SJSA1 (cell line): ENCODE measurements at places on chromosomes 7 and 10.

DNA sequence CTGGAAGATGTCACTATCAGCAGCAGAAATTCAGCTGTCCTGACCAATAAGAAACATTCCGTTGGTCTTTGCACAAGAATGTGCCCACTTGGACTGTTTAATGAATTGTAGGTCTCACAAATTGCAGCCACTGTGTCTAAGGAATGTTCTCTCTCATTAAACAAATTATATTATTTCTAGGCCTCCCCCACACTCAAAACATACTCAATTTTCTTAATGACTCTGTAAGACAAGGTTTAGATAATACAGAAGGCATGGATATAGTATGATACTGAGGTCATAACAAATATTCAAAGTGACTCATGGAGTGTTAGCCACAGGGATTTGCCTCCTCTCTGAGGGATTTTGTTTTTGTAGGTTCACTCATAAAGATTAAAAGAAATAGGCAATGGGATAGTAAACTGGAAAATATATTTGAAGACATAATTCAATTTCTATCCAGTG, 197.5 kb downstream of the PTN start:
- H3K4me3 ChIP-seq = no peak overlapping the region
- DNase-seq = peak; percentile 95
- H3K27me3 ChIP-seq = no peaks in the 10 kb centered on the region
- H3K36me3 ChIP-seq = no peaks in the 10 kb centered on the region

DNA sequence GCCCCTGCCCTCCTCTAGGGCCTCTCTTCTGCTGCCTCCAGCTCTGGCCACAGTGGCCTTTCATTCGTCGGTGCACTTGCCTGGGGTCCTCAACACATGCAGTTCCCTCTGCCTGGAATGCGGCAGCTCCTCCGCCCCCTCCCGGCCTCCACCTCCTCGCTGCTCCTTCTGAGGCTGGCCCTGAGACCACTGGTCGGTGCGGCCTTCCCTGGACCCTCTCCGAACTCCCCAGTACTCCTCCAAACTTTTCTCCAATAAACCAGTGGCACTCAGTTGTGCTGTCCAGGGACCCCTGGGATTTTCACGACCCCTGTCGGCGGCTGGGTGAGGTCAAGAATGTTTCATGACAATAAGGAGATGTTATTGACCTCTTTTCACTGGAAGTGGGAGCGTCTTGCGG, 53.5 kb downstream of the BMS1 start:
- no peaks in the 10 kb centered on the region for H3K27me3 ChIP-seq
- H3K27ac ChIP-seq = no peak overlapping the region
- no peak for DNase-seq
- H3K4me1 ChIP-seq = no peaks in the 10 kb centered on the region
- no peak overlapping the region for H3K4me3 ChIP-seq

- no peaks in the 10 kb centered on the region; the same call in 1 of the 2 replicates for H3K27me3 ChIP-seq
- H3K36me3 ChIP-seq = no peaks in the 10 kb centered on the region
- no peaks in the 10 kb centered on the region for H3K4me1 ChIP-seq
- no peak overlapping the region for H3K27ac ChIP-seq
Measured at GRCh38 chr10:59577984-59578383, 131.7 kb downstream of the SLC16A9 start.

DNA sequence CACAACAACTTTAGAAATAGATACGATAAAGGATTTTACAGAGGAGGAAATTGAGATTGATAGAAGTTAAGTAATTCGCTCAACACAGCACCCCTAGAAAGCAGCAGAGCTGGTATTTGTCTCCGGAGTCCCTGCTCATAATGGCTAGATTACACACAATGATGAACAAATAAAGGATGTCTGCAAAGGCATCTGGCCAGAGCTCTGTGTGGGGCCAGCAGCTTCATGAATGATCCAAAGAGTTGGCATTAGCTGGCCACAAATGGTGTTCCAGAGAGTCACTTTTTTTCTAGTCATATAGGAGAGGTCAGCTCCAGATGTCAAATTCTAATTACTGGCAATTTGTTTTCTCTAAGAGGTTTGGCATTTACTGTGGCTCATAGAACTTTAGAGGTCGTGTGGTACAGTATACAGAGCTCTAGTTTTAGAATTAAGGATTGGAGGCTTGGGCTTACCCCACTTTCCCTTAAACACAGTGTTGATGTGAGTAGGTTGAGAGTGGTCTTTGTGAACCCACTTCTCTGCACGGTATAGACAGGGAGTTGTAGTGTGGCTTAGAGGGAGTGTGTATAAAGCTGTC, 186.2 kb downstream of the BICC1 start:
- peaks cover 71% of the 10 kb centered on the region for H3K4me1 ChIP-seq
- peak overlapping the region; percentile 25; the same call in 1 of the 2 replicates for H3K27ac ChIP-seq
- no peaks in the 10 kb centered on the region for H3K36me3 ChIP-seq
- H3K27me3 ChIP-seq = no peaks in the 10 kb centered on the region
- H3K4me3 ChIP-seq = no peak overlapping the region
- peak; percentile 59 for DNase-seq

- H3K4me3 ChIP-seq = no peak overlapping the region
- H3K4me1 ChIP-seq = no peaks in the 10 kb centered on the region
- H3K27ac ChIP-seq = no peak overlapping the region
- DNase-seq = peak; percentile 25
- no peaks in the 10 kb centered on the region for H3K36me3 ChIP-seq
Measured at GRCh38 chr7:64876792-64877713, 26.0 kb upstream of the ZNF273 start.

DNA sequence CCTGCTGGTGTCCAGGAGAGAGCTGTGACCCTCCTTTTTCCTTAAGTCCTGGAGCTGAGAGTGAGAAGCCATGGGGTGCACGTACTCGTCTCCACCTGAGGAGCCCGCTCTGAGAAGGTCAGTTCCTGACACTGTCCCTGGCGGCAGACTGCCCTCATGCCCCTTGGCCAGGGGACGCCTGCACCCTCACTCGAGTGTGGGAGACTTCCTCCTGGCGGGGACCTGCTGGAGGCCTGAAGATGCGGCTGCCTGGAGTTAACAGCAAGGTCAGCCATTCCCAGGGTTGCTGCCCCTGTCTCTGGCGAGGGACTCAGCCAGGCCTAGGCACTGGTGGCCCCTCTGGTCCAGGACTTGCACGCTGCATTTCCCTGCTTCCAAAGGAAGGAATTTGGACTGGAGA, 26.4 kb downstream of the TMEM120A start:
- peaks cover 25% of the 10 kb centered on the region for H3K4me1 ChIP-seq
- DNase-seq = no peak
- H3K27ac ChIP-seq = no peak overlapping the region
- no peak overlapping the region for H3K4me3 ChIP-seq
- no peaks in the 10 kb centered on the region for H3K27me3 ChIP-seq
- peaks cover 70% of the 10 kb centered on the region for H3K36me3 ChIP-seq

- H3K27me3 ChIP-seq = no peaks in the 10 kb centered on the region
- H3K4me3 ChIP-seq = no peak overlapping the region
- no peaks in the 10 kb centered on the region for H3K36me3 ChIP-seq
- no peak overlapping the region for H3K27ac ChIP-seq
- 0 out of 2 replicates have a peak, but pooled peaks cover 3% of the 10 kb centered on the region for H3K4me1 ChIP-seq
Measured at GRCh38 chr7:80794631-80795573, 123.9 kb downstream of the SEMA3C start.

GRCh38 chr10:131726967-131727366, 173.8 kb upstream of the PPP2R2D start:
- H3K27me3 ChIP-seq = no peaks in the 10 kb centered on the region
- H3K27ac ChIP-seq = no peak overlapping the region
- H3K4me1 ChIP-seq = no peaks in the 10 kb centered on the region
- H3K36me3 ChIP-seq = no peaks in the 10 kb centered on the region
- peak; percentile 30 for DNase-seq
- no peak overlapping the region for H3K4me3 ChIP-seq

DNA sequence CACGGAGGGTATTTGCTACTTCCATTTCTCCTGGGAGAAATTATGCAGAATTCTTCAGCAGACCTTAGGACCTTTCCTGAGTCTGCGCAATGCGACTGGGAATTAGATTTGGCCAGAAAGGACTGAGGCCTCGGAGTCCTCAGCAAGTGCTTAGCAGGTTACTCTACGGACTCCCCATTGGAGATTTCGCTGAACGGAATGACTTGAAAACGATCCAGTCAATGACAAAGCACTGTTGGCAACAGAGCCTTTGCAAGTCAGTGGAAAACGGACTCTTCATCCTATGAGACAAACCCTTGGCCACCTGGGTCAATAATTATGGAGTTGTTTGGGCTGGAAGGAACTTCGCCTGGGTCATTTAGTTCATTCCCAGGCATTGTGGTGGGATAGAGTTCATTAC, 107.4 kb downstream of the FAM204A start:
- no peaks in the 10 kb centered on the region for H3K4me1 ChIP-seq
- peaks cover 2% of the 10 kb centered on the region; the same call in 1 of the 2 replicates for H3K27me3 ChIP-seq
- H3K27ac ChIP-seq = no peak overlapping the region
- H3K36me3 ChIP-seq = no peaks in the 10 kb centered on the region
- no peak overlapping the region for H3K4me3 ChIP-seq

DNA sequence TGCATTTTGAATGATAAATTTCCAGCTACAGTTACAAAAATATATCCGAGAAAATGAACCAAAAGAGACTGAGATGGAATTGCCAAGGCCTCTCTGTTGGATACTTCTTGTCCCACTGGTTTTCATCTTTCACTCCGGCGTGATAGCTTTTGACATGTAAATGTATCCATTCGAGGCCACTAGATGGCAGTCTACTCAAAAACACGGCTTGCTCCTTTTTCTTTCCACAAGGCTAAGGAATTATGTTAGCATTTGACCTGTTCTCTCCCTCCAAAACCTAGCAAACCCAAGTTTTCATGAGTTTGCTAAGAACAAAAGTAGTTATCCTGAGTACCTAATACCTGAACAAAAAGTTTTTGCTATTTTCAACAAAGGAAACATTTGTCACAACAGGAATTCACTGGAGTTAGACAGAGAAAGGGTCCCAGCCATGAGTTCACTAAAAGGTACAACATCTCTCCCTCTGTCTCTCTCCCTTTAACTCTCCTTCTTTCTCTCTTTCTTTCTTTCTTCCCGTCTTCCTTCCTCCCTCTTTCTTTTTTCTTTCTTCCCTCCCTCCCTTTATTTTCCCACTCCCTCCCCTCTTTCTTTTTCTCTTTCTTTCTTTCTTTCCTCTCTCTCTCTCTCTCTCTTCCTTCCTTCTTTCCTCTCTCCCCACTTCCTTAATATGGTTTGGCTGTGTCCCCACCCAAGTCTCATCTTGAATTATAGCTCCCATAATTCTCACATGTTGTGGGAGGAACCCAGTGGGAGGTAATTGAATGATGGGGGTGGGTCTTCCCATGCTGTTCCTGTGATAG, 207.9 kb upstream of the MYO3A start:
- H3K4me3 ChIP-seq = no peak overlapping the region
- H3K27me3 ChIP-seq = no peaks in the 10 kb centered on the region
- H3K27ac ChIP-seq = no peak overlapping the region
- DNase-seq = peak; percentile 67
- H3K36me3 ChIP-seq = no peaks in the 10 kb centered on the region
- H3K4me1 ChIP-seq = peaks cover 14% of the 10 kb centered on the region

- no peaks in the 10 kb centered on the region for H3K27me3 ChIP-seq
- H3K36me3 ChIP-seq = no peaks in the 10 kb centered on the region
- no peak overlapping the region for H3K4me3 ChIP-seq
- no peak overlapping the region for H3K27ac ChIP-seq
- no peaks in the 10 kb centered on the region for H3K4me1 ChIP-seq
- no peak for DNase-seq
Measured at GRCh38 chr10:116753759-116754158, 11.4 kb upstream of the HSPA12A start.

GRCh38 chr7:66442385-66442784, 186.3 kb upstream of the KCTD7 start:
- no peaks in the 10 kb centered on the region for H3K27me3 ChIP-seq
- DNase-seq = no peak
- H3K36me3 ChIP-seq = no peaks in the 10 kb centered on the region
- H3K27ac ChIP-seq = no peak overlapping the region

DNA sequence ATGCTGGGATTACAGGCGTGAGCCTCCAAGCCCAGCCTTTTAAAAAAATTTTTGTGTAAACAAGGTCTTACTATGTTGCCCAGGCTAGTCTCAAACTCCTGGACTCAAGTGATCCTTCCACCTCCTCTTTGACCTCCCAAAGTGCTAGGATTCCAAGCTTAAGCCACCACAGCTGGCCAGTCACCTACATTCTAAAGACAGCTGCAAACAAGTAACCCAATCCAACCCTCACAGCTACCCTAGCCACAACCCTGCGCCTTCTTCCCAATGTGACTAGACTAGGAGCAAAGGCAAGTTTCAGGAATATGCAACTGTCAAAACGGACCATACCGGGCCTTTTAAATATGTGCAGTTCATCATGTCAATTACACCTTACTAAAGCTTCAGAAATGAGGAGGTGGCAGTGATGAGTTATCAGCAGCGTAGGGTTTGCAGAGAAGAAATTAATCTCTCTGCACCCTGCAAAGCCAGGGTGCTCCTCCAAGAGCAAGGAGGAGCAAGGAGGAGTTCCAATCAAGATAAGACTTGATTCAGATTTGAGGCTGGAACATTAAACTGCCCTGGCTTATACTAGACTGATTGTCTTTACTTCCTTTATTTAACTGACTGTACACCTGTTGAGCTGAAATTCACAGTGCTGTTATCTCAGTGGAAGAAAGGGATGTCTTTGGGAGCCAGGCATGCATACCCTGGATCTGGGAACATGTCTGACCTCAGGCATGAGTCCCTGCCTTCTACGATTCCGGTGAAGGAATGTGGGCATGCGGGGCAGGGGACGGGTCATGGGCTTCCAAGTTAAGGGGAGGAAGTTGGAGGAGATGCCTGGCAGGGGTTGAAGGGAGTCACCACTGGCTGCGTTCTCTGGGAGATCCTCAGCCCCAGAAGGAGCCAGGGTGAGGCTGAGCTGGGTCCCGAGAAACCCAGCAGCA, 15.5 kb upstream of the TMEM120A start:
- no peak for DNase-seq
- peaks cover 21% of the 10 kb centered on the region for H3K36me3 ChIP-seq
- peak overlapping the region; percentile 75 for H3K27ac ChIP-seq
- H3K27me3 ChIP-seq = no peaks in the 10 kb centered on the region

- no peaks in the 10 kb centered on the region for H3K36me3 ChIP-seq
- no peak overlapping the region for H3K4me3 ChIP-seq
- no peak for DNase-seq
- peak overlapping the region; percentile 55 for H3K27ac ChIP-seq
Measured at GRCh38 chr10:78565841-78566240, 502.9 kb upstream of the ZMIZ1 start.

- no peak overlapping the region for H3K4me3 ChIP-seq
- DNase-seq = no peak
- no peaks in the 10 kb centered on the region for H3K27me3 ChIP-seq
- H3K4me1 ChIP-seq = peaks cover 67% of the 10 kb centered on the region
- no peaks in the 10 kb centered on the region for H3K36me3 ChIP-seq
- no peak overlapping the region for H3K27ac ChIP-seq
Measured at GRCh38 chr7:2525658-2526630, 6.4 kb downstream of the LFNG start.
